Lower lobe of right lung (tissue), 2 donors: ENCODE measurements at places on chromosomes 1 and 21. TPM values are rescaled to one million over a fixed set of nuclear protein-coding genes. Genes with fewer than 3 reads are reported as not detected.

IL22RA1 gene
- total RNA-seq: 0.83 TPM

NGF gene
- total RNA-seq: 0.97 TPM

GJA8 gene
- total RNA-seq: not detected

CSF3R gene
- 214 TPM for total RNA-seq

GRCh38 chr1:1421147-1421906 lies at the start of gene ANKRD65:
Gene ANKRD65, minus strand, starts transcription at chr1:1421276. Its CDS starts 271 bp downstream, at chr1:1421005.
- H3K27ac ChIP-seq: peak within 1 kb of the TSS; percentile 81
- peak within 1 kb of the TSS; percentile 48 for H3K4me3 ChIP-seq
- H3K27me3 ChIP-seq: peaks cover 4% of the 10 kb centered on the region
- DNase-seq: peak; percentile 80

- no peak for DNase-seq
- no peak overlapping the region for H3K27ac ChIP-seq
- H3K4me3 ChIP-seq: no peak overlapping the region
- no peaks in the 10 kb centered on the region for H3K27me3 ChIP-seq
- no peaks in the 10 kb centered on the region for H3K36me3 ChIP-seq
Measured at GRCh38 chr1:220336391-220337031, 64.3 kb upstream of the RAB3GAP2 start.

DNA sequence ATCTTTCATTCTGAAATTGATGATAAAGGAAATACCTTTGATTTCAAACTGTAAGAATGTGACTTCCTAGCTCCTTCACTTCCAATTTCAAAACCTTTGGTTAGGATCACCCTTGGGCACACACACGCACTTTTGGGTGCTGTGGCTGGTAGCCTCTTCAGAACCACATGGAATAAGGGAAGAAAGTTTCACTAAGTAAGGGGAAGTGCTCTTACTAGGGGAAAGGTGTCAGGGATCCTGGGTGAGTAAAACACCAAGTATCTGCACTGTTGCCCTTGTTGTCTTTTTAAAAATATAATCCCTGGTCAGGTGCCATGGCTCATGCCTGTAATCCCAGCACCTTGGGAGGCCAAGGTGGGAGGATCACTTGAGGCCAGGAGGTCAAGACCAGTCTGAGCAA lies 132.4 kb downstream of the SDCCAG8 start:
- peaks cover 22% of the 10 kb centered on the region for H3K36me3 ChIP-seq
- no peak overlapping the region for H3K4me3 ChIP-seq
- H3K27ac ChIP-seq: no peak overlapping the region
- no peak for DNase-seq
- no peaks in the 10 kb centered on the region for H3K4me1 ChIP-seq

- no peak overlapping the region for H3K4me3 ChIP-seq
- no peak overlapping the region for H3K27ac ChIP-seq
- H3K36me3 ChIP-seq: peaks cover 28% of the 10 kb centered on the region
- no peaks in the 10 kb centered on the region for H3K27me3 ChIP-seq
- H3K4me1 ChIP-seq: no peaks in the 10 kb centered on the region
Measured at GRCh38 chr1:25836695-25837094, 16.9 kb downstream of the MTFR1L start.

- H3K27ac ChIP-seq: peak overlapping the region; percentile 59
- peaks cover 13% of the 10 kb centered on the region for H3K4me1 ChIP-seq
- peak overlapping the region; percentile 37 for H3K4me3 ChIP-seq
- no peaks in the 10 kb centered on the region for H3K27me3 ChIP-seq
- peak; percentile 85 for DNase-seq
Measured at GRCh38 chr1:9717193-9718005, 65.9 kb downstream of the PIK3CD start.

DNA sequence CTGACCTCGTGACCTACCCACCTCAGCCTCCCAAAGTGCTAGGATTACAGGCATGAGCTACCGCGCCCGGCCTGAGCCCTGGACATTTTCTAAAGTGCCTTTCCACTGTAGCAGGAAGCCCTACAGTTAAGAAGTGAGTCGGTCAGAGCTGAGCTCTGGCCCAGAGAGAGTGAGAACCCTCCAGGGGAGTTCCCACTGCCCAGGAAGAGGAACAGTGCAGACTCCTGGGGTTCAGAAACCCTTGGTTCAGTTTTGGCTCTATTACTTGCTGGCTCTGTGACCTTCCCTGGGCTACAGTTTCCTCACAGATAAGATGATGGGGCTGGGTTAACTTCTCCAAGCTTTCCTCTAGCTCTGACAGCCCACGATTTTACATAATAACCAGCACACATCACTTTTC lies 20.9 kb downstream of the SLC9A1 start:
- DNase-seq: no peak
- no peak overlapping the region for H3K4me3 ChIP-seq
- H3K36me3 ChIP-seq: no peaks in the 10 kb centered on the region
- H3K27ac ChIP-seq: peak overlapping the region; percentile 39
- H3K4me1 ChIP-seq: peaks cover 45% of the 10 kb centered on the region

DNA sequence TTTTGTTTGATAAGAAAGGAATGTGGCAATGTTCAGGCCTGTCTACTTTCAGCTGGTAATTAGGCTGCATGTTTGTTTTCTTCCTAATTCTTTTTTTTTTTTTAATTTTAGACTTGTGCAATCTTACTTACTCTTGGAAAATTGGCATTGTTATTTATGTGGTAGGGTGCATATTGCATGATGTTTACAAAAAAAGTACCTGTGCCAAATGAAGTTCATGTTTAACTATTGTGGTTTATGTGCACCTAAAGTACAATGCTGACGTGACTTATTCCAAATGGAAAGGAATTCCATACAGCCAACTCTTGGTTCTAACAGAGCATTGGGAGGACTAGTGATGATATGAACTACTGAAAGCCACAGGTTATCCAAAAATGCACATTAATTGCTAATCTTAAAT lies 51.0 kb downstream of the KCNK2 start:
- H3K27ac ChIP-seq: no peak overlapping the region
- no peak overlapping the region for H3K4me3 ChIP-seq
- no peaks in the 10 kb centered on the region for H3K27me3 ChIP-seq

GRCh38 chr1:152622803-152623202 lies at the start of gene LCE3A:
Gene LCE3A, minus strand, starts transcription at chr1:152623103. Its CDS starts 0 bp downstream, at chr1:152623103.
- no peaks in the 10 kb centered on the region for H3K4me1 ChIP-seq
- no peak for DNase-seq
- no peaks in the 10 kb centered on the region for H3K36me3 ChIP-seq
- no peaks in the 10 kb centered on the region for H3K27me3 ChIP-seq
- no peak within 1 kb of the TSS for H3K27ac ChIP-seq
- no peak within 1 kb of the TSS for H3K4me3 ChIP-seq

GRCh38 chr1:155481741-155482241 lies 80.8 kb downstream of the ASH1L start:
- no peaks in the 10 kb centered on the region for H3K27me3 ChIP-seq
- DNase-seq: no peak
- H3K36me3 ChIP-seq: peaks cover 35% of the 10 kb centered on the region
- no peak overlapping the region for H3K27ac ChIP-seq

DNA sequence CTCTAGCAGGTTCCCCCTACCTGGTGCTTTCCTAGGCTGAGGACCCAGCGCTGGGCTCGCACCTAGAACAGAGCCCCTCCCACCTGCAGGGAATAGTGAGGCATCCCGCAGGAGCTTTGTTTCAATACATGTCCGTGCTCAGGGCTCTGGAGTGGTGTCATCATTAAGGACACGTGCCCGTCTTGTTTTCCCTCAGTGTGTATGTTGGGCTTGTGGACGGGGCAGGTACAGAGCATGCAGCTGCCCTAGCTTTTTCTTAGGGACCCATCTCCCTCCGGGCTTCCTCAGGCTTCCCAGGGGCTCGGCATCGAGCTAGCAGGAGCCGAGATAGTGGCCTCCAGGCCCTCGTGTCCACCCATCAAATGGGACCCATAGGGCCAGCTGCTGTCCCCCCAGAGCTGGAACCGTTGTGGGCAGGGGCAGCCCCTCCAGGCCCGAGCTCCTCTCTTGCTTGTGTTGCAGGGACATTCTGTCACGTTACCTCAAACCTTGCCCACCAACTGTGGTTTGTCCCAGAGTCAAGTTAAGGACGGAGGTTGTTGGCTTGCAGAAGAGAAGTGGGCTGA lies 3.9 kb downstream of the TMEM201 start:
- H3K36me3 ChIP-seq: peaks cover 8% of the 10 kb centered on the region
- peak; percentile 36 for DNase-seq
- H3K27ac ChIP-seq: no peak overlapping the region
- H3K4me1 ChIP-seq: peaks cover 33% of the 10 kb centered on the region
- no peaks in the 10 kb centered on the region for H3K27me3 ChIP-seq

GRCh38 chr1:198298640-198299039 lies 141.8 kb downstream of the NEK7 start:
- DNase-seq: no peak
- H3K27ac ChIP-seq: no peak overlapping the region
- no peaks in the 10 kb centered on the region for H3K4me1 ChIP-seq
- peaks cover 28% of the 10 kb centered on the region for H3K36me3 ChIP-seq
- H3K4me3 ChIP-seq: no peak overlapping the region

DNA sequence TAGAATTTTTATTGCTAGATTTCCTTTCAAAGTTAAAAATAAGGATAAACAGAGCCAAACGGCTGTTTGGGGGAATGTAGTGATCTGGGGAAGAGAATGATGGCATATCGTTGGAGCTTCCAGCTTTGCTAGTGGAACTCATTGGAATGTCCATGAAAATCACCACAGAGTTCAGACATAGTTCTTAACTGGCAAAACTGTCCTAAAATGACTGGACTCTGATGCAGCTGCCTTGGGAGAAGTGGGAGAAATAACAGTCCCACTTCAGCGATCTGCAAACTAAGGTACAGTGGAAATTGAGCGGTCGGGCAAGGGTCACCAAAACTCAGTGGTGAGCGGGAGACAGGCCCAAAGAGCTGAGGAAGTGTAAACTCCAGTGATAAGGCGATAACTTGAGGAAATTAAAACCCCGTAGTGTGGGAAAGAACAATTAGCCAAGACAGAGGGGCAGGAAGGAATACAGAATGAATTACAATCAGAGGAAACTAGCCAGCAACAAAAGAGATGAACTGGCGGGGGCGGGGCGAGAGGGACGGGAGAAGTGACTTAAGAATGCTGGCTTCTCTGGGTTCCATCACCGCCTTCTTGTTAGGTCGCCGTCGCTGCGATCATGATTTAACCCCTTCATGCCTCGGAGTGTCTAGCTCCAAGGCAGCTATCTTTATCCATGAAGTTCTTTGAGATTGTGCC lies 89.8 kb upstream of the ARHGAP29 start:
- H3K36me3 ChIP-seq: no peaks in the 10 kb centered on the region
- H3K27ac ChIP-seq: peak overlapping the region; percentile 57
- peaks cover 30% of the 10 kb centered on the region for H3K4me1 ChIP-seq
- no peaks in the 10 kb centered on the region for H3K27me3 ChIP-seq

- no peak overlapping the region for H3K27ac ChIP-seq
- no peak overlapping the region for H3K4me3 ChIP-seq
- no peaks in the 10 kb centered on the region for H3K27me3 ChIP-seq
- no peak for DNase-seq
- H3K4me1 ChIP-seq: no peaks in the 10 kb centered on the region
Measured at GRCh38 chr21:32868631-32869454, 97.3 kb upstream of the PAXBP1 start.

- no peaks in the 10 kb centered on the region for H3K27me3 ChIP-seq
- DNase-seq: no peak
- H3K27ac ChIP-seq: no peak overlapping the region
- H3K4me1 ChIP-seq: peaks cover 14% of the 10 kb centered on the region
Measured at GRCh38 chr1:112909847-112910246, 46.1 kb downstream of the SLC16A1 start.

- H3K36me3 ChIP-seq: peaks cover 8% of the 10 kb centered on the region
- peaks cover 18% of the 10 kb centered on the region for H3K4me1 ChIP-seq
- no peak overlapping the region for H3K27ac ChIP-seq
Measured at GRCh38 chr1:9705337-9706093, 54.0 kb downstream of the PIK3CD start.

DNA sequence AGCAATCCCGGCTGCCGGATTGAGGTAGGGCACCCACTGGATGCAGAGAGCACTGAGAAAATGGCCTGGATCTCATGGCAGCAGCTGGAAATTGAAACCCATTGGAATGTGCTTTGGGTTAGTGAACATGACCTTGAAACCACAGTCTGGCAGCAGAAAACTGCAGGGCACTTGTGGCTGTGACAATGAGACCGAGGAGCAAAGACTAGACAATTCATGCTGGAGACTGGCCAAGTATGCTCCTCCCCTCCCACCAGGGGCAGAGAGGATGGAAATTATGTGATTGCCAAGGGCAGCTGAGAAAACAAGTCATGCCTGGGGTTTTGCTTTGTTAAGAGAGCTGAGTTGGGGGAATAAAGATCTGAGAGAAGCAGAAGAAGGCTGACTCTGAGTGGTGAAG lies 60.7 kb downstream of the ZNF697 start:
- no peak overlapping the region for H3K4me3 ChIP-seq
- no peak for DNase-seq
- H3K4me1 ChIP-seq: peaks cover 5% of the 10 kb centered on the region
- H3K36me3 ChIP-seq: no peaks in the 10 kb centered on the region
- H3K27me3 ChIP-seq: no peaks in the 10 kb centered on the region
- H3K27ac ChIP-seq: no peak overlapping the region

DNA sequence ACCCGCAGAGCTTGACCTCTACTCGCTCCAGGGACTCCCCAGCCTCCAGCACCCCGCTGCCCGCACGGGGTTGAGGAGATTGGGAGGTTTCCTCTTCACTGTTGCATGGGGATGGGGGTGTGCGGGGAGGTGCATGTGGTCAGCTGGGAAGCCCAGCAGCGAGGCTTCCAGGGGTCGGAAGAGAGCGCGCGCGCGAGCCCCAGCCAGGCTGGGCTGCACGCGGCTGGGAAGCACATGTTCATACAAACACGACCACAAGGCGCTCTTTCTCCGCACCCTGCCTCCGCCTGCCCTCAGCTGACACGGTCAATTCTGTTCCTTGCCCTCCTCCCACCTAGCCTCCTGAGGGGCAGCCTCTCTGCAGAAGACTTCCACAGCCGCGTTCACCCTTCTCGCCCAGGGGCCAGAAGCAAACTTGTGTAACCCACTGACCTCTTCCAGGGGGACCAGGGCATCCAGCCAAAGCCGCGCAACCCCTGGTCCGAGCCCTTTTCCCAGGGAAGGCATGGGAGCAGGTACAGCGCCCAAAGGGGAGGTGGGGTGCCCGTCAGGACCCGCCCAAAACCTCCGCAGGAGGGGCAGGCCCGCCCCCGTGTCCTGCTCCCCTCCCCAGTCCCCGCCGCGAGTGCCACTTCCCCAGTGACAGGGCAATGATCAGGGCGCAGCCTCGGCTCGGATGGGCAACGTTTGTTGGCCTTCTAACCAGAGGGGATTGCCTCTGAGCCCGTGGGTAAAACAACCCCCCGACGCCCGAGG lies 1.3 kb downstream of the COL24A1 start:
- no peak overlapping the region for H3K27ac ChIP-seq
- H3K4me3 ChIP-seq: peak overlapping the region; percentile 46
- peak; percentile 51 for DNase-seq
- peaks cover 25% of the 10 kb centered on the region for H3K27me3 ChIP-seq
